ENCODE measurements at places on chromosomes 1 and 21.

- DNase-seq, result no peak
Observed at GRCh38 chr1:97849345-97850340, 71.2 kb downstream of the DPYD start.

- DNase-seq, result no peak
Observed at GRCh38 chr1:220922951-220923350, 43.7 kb downstream of the HLX start.

DNA sequence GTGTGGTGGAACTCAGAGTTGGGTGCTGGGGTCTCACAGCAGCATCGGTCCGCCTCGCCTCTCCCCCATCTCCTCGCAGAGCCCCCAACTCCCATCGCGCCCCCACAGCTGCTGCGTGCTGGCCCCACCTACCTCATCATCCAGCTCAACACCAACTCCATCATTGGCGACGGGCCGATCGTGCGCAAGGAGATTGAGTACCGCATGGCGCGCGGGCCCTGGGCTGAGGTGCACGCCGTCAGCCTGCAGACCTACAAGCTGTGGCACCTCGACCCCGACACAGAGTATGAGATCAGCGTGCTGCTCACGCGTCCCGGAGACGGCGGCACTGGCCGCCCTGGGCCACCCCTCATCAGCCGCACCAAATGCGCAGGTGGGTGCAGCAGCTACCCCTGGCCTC is 24.2 kb downstream of the PTPRU start:
- DNase-seq, result no peak

GRCh38 chr1:87064309-87064708 is 149.9 kb downstream of the HS2ST1 start:
- DNase-seq, result no peak

DNA sequence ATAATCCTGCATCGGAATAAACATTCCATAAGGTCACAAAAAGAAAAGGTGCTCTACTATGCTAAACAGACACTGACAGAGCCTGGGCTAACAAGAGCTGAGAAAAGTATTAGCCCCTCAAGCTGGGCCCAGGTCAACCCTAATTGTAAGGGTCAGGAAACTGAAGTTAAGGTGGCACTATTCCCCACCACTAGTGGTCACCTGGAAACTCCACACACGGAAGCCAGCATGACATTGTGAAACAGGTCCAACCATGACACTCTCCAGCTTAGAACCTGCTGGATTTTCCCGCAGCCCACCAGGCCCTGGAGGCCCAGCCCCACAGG is 1.2 kb downstream of the PTTG1IP start:
- no peak for DNase-seq

DNA sequence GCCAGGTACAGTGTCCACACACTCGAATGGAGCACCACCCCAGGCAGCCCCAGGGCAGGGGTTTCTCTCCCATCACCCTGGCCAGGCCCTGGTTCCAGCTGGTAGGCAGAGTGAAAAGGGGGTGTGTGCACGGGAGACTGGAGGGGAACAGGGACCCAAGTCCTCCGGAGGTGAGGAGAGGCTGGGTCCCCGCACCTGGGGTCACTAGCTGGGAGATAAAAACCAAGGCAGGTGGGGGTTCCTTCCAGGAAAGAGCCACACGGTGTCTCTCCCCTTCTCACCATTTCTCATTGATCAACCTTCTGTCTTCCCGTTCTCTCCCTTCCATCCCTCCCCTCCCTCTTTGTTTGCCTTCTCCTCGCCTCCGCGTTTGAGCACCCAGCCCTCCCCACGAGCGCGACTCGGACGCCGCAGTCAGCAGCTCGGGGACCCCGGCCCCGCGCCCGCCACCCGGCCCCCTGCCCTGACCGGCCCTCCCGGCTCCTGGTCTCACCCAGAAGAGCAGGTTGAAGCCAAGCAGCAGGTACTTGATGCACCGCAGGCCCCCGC is 358 bp downstream of the TSPAN2 start:
- DNase-seq, result no peak

GRCh38 chr1:101438359-101438758 is 201.5 kb downstream of the S1PR1 start:
- DNase-seq, result no peak

Data from dorsolateral prefrontal cortex (tissue), 122 donors.